ENCODE measurements at places on chromosomes 1 and 21.

- DNase-seq, result no peak
These were observed 51.0 kb downstream of the ZBTB18 start for GRCh38 chr1:244102046-244102445.

GRCh38 chr1:94329986-94330385 lies 88.2 kb upstream of the ABCD3 start:
- DNase-seq, result no peak

DNA sequence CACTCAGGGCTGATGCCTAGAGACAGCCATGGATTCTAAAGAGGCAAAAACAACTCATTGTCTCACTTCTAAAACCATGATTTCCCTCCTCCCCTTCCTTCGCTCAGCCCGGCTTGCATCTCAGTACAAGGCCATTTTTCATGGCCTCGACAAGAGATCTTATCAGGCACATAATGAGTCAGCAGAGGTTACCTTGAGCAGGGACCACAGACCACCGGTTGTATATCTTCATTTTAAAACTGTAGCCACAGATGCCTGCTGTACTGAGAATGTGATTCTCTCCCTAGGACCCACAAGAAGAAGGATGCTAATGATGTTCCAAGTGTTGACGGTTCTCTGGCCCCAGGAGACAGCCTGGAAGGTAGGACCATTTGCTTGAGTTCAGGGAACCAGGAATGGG lies 331.9 kb downstream of the AJAP1 start:
- no peak for DNase-seq

GRCh38 chr1:184820218-184820750 lies 65.6 kb upstream of the EDEM3 start:
- DNase-seq, result no peak

GRCh38 chr1:184473176-184473966 lies 86.5 kb downstream of the C1orf21 start:
- DNase-seq, result no peak

DNA sequence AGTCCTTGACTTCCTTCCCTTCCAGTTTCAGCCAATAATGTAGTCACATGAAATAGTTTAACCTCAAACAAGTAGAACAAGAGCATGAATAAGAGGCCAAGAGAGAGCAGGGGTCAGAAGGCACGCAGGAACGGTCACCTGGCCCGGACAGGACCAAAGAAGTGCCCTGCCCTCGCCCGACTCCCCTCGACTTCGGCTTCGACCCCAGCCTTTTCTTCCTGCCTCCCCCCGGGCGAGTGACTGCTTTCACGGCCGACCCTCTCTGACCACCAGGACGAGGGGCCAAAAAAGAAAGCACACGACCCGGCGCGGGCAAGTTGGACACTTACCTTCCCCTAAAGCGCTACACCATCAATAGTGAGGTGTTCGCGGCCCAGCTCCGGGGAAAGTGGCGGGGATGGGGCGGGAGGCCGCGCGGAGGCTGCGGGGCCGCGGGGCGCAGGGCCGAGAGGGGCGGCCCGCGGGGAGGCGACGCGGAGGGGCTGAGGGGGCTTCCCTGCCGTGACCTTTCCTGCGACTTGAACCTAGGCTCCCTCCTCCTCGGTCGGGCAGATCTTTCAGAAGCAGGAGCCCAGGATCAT lies 519 bp downstream of the RERE start:
- DNase-seq, result no peak

GRCh38 chr1:27438621-27439061 lies 46.2 kb downstream of the GPR3 start:
- DNase-seq, result no peak

GRCh38 chr1:94966033-94966432 lies 39.1 kb upstream of the CNN3 start:
- DNase-seq, result no peak
